Fibroblast of pulmonary artery (primary cell): ENCODE measurements at places on chromosomes 4 and X.

GRCh38 chrX:49884290-49884862, 5.1 kb downstream of the USP27X start:
- peak; percentile 68 for DNase-seq

GRCh38 chrX:77698242-77698641, 87.8 kb downstream of the ATRX start:
- DNase-seq: no peak

DNA sequence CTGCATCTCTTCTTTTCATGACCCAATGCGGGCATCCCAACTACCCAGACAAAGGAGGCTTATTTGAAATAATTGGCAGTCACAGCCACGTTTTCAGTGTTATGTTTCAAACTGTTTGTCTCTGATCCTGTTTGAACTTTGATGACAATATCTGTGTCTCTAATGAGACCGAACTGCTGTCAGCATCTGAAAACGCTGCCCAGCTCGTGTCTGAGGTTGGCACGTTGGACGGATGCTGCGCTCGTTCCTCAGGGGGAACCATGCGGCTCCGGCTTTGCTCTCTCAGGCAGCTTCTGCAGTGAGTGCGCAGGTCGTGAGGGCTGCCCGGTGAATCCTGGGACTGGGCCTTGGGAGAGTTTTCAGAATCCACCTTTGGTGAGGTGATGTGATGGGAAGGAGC, 58.4 kb upstream of the SORBS2 start:
- DNase-seq: no peak

GRCh38 chr4:48445704-48446103, 37.4 kb upstream of the SLC10A4 start:
- peak; percentile 49 for DNase-seq
